HT1080 (cell line): ENCODE measurements at places on chromosomes 3 and 15.
A peak's percentile ranks its signal among the peaks of the same experiment; 100 is the strongest.

DNA sequence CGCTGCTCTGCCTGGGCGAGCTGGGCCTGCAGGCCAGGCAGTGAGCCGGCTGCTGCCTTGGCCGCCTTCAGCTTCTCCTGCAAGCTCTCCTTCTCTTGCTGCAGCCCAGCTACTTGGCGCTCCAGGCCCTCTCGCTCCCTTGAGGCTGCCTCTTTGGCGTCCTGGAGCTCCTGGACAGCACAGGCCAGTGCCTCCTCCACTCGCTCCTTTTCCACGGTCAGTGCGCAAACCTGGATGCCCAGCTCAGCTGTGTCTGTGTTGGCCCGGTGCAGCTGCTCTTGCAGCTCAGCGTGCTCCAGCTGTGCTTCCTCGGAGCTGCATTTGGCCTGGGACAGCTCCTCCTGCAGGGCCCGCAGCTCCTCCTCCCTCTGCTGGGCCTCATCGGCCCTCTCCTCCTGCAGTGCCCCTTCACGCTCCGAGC is 23.1 kb downstream of the CXCR6 start:
- DNase-seq: no peak

DNA sequence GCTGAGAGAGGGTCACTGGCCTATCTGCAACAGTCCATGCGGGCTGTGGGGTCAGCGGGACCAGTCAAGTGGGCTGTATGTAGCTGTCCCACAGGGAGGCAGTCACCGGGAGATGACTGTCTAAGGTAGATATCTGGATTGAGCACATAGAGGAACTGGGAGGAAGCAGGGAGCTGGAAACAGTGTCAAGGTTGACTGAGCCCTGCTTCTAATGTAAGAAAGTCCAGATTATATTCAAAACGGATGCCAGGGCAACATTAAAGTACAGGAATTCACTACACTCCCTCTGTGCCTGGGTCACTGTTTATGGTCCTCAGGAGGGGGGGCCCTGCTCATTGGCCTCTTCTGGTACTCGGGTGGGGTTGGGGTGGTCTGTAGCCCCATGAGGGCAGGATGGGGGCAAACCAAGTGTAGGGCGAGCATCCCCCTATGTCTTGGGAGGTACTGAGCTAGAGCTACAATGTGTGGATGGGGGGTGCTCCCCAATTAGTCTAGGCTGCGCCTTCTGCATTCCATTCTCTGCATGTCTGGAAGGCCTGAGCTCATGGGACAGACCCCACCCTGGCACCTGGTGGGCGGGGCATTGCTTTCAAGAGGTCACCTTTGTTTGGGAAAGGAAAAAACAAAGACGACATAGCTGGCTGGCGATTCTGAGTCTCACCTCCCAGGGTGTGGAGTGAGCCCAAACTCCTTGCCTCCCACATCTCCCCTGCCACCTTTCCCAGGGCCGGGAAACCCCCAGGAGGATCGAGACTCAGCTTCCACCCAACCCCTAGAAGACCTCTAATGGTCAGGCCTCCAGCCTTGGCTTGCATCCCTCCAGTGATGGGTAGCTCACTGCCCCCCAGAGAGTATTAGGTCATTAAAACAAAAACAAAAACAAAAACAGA is 45.1 kb upstream of the C15orf39 start:
- DNase-seq: no peak

- DNase-seq: no peak
Measured at GRCh38 chr15:91424001-91424400, 323.9 kb downstream of the SV2B start.

DNA sequence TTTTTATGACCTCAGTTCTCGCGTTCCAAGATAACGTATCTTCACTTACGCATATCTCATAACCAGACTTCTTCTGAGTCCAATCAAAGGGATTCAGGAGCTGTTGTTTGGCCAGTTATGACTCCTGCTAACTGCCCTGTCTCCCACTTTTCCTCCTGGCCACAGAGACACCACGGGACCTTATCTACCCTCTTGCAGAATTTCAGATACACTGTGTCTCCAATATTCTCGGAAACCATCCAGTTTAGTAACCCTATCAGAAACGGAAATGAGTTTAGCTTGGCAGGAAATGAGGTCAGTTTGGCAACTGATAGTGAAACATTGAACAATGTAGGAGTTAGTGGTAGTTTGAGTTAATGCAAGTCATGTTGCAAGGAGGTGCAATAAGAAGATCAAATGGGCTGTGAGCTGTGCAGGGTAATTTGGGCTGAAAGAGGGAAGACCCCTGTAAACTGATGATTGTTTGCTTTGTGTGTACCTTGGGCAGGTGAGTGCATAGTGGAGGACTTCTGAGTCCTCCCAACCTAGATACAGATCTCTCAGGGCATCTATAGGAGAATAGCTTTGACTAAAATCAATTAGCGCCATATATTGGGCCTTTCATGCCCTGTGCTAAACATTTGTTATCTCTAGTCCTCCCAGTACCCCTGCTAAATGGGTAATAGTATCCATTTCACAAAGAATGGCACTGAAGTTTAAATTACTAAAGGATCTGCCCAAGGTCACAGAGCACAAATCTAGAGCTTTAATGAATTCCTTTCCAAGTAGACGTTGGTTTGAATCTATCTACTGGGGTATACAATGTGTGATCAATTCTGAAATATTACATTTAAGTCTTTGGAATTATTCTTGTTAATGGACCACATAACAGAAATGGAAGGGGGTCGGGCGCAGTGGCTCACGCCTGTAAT is 41.3 kb upstream of the PIK3CB start:
- peak; percentile 66 for DNase-seq

DNA sequence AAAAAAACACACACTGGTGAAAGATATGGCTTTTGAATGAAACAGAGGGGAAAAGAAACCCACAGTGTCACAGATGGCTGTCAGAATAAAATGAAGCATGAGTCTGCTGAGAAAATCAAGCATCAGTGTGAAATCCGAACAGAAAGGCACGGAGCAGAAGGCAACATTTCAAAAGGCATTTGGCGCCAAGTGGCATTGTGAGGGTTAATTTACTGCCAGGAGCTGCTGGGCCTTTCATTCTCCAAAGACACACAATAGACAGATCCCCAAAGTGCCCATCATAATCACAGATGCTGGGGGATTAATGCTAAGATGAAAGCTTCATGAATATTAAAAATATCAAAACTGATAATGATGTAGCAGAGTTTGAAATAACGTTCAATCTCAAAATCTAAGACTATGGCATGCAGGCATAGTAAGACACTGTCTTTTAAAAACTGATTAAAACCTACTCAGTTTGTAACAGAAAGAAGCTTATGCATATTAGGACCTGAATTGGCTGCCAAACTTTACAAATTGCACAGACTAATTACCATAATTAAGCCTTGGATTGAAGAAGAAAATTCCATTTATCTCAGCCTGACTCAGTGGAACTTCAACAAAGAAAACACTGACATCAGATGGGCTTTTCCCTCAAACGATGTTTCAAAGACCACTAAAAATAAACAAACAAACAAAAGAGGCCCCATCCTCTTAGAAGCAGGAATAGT is 589.2 kb downstream of the ROBO1 start:
- DNase-seq: no peak

GRCh38 chr3:15612001-15612400 is 10.5 kb downstream of the BTD start:
- no peak for DNase-seq

GRCh38 chr15:94083467-94084052 is 147.8 kb upstream of the MCTP2 start:
- peak; percentile 74 for DNase-seq

DNA sequence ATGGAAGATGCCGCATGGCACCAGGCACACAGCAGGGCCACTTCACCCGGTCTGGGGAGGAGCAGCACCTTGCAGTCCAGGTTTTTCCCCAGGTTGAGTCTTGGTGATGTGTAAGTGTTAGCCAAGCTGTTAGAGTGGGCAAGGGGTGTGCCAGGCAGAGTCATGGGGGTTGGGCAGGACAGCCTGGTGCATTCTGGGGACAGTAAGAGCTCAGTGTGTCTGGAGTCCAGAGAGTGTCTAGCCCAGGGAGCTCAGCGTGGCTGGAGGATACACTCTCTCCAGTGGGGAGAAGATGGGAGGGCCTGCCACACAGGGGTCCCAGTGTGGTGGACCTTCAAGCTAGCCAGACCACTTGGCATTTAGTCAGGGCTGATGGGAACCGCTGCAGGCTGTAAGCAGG is 87.4 kb downstream of the AAGAB start:
- DNase-seq: no peak

DNA sequence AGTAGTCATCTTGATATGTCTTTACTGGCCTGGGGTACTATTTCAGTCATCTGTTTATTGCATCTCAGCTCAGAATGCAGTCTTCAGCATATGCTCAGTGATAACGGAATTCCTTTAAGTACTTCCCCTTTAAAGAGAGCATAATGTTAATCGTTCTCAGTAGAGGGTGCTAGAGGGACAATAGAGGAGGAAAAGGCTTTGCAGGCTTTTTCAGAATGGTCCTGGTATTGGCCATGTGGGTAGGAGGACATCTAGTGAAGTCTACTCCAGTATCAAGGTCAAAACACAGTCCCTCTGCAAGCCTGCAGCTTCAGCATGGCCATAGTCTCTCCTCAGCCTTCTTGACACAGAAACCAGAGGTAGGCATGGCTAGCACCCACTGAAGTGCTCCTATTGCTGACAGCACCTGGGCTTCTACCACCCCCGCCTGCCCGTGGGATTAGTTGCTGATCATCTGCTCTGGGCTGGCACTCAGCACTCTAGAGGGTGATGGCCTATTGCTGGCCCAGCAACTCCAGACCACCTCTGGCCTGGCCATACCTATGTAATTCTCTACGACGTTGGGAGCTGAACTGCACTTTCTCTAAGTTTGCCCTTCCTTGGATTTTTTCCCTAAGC is 65.4 kb downstream of the KCNH8 start:
- peak; percentile 6 for DNase-seq

GRCh38 chr15:98083203-98083910 is 122.9 kb downstream of the ARRDC4 start:
- DNase-seq: no peak

DNA sequence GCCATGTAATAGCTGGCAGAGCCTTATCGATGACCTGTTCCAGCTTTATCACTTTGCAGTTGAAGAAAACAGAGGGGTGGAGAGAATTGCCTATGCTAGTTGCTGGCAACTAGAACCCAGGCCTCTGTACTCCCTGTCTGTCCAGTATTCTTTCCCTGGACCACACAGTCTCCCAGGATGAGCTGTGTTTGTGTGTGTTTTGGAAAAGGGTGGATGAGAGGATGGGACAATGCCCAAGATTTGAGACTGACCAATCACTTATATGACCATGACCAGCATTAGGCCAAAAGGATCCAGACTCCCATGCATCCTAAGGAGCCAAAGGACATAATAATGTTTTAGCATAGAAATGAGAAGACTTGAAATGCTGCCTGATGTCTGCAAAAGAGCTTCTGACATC is 102.6 kb downstream of the CD200R1L start:
- DNase-seq: no peak

GRCh38 chr3:3107858-3108257 is 2.3 kb downstream of the IL5RA start:
- DNase-seq: no peak

DNA sequence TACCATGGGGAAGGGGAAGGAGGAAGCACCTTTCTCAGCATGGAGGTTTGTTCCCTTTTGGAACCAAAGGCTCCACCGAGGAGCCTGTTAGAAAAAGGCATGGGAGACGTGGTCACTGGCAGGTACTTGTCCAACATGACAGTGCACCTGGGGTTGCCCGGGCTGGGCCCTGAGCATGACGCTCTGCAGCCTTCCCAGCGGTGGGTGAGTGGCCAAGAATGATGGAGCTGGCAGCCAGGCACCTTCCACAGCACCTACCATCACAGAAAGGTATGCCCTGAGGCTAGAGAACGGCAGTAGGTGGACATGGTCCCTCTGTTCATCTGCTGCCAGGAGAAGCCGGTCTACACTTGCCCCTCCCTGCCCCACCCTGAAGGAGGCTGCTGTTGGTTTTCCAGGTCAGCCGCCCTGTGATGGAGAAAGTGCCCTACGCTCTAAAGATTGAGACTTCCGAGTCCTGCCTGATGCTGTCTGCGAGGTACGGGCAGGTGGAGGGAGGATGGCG is 29.0 kb upstream of the NR2C2 start:
- no peak for DNase-seq

DNA sequence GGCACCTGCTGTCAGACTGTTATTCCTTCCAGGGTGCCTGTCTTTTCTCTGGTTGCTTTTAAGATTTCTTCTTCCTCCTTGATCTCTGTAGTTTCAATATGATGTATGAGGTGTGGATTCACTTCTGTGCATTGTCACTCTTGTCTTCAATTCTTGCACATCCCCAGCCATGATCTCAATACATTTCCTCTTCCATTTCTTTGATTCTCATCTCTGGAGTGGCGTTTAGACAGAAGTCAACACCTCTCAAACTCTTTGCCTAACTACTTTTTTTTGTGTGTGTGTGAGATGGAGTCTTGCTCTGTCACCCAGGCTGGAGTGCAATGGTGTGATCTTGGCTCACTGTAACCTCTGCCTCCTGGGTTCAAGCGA is 224.4 kb upstream of the LYSMD4 start:
- DNase-seq: no peak

DNA sequence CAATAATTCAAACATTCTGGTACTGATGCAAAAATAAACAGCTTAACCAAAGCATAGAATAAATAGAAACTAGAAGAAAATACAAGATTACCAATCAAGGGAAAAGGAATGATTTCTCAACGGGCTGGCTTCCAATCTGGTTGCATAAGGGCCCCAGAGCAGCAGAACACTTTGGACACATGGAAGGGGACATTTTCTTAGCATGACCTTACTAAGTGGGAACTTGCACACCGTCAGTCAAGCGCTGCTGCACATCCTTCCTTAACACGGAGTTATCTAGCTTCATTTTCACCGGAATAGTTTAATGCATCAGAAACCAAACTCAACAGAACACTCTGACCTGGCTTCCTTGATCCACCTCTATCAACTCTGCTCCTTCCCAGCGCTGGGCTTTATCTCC is 388.5 kb downstream of the VPS13C start:
- DNase-seq: no peak

DNA sequence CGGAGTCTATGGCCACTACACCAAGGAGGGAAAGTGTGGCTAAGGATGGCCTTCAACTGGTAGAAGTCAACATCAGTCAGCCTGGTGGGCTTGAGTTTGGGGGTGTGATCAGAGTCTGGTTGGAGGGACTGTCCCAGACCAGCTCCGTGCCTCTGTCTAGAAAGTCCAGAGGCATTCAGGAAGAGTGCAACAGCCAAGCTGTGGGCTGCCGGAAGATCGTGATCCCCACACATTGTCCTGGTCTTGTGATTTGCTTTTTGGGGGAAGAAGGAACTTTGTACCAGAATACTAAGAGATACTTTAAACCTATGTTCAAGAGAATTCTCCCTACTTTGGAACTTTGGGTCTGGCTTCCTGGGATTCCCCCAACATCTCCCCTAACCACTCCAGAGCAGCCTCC is 47.8 kb upstream of the VPS8 start:
- no peak for DNase-seq

DNA sequence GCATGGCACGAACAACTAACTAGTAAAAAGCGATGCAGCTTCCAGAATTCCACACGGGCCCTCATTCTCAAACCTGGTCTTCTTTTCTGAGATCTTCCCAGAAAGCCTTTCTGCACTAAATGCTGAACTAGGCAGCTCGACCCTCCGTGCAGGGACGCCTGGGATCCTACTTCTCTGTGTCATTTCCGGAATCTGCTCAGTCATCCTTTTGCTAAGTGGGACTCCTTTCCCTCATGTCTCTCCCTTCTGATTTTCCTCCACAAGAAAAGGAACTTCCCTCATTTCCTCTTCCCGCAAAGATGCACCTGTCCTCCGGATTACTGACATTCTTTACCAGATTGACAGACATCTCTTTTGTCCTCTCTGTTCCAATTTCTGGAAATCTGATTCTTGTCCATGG is 9.2 kb upstream of the HES1 start:
- DNase-seq: peak; percentile 44

GRCh38 chr3:43001556-43002121 is 22.5 kb downstream of the GASK1A start:
- no peak for DNase-seq

GRCh38 chr3:41522612-41523011 is 323.3 kb downstream of the CTNNB1 start:
- no peak for DNase-seq
